ENCODE measurements at places on chromosomes 12 and 14.

- DNase-seq: no peak
Measured at GRCh38 chr12:92191061-92191460, 45.4 kb upstream of the BTG1 start.

DNA sequence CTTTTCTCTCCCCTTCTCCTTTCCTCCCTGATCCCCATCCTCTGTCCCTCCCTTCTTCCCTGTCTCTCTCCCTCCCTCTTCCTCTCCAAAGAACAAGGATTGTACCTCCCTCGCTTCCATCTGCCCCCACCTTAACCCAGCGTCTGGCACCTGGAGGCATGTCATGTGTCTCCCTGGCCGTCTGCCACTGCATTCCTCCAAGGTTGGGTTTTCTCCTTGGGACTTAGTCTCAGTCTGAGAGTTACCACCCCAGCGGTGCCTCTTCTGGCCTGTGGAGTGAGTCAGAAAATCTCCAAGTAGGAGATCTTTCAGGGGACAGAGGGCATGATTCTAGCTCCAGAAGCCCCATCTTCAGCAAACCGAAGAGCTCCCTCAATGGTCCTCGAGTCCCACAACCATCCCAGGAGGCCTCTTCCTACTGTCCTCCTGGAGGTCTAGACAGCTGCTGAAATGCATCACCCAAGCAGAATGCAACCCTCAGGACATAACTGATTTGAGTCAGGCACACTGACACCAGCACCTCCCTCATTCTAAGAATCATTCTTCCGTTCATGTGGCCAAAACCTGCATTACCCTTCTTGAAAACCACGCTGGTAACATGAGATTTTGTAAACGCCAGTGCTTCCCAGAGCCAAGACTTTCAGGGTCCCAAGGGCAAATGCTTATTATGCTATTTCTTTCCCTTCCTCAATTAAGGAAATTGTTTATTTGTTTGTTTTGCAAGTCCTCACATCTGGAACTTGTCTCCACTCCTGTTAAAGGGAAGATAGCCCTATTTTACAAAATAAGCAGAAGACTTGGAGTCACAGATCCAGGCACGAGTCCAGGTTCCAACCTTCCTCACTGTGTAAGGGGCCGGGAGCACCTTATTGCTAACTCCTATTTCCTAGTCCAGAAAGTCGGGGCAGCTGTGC, 463.2 kb downstream of the BCL11B start:
- DNase-seq: no peak

DNA sequence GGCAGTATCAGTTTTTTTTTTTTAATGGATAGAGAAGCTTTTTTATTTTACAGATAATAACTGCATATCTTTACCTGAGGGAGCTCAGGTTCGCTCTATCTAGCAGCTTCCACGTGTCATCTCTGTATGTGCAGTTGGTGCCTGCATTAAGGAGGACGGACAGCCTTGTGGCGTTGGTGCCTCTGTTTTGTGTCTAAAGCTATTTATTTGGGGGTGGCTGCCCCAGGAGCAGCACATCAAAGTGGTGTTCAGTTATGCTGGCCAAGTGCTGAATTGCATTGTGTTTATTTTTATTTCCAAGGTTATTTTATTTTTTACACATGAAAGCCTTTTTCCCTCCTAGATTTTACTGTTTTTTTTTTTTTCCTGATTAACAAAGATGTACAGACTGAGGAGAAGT, 59.7 kb downstream of the RASSF3 start:
- no peak for DNase-seq

DNA sequence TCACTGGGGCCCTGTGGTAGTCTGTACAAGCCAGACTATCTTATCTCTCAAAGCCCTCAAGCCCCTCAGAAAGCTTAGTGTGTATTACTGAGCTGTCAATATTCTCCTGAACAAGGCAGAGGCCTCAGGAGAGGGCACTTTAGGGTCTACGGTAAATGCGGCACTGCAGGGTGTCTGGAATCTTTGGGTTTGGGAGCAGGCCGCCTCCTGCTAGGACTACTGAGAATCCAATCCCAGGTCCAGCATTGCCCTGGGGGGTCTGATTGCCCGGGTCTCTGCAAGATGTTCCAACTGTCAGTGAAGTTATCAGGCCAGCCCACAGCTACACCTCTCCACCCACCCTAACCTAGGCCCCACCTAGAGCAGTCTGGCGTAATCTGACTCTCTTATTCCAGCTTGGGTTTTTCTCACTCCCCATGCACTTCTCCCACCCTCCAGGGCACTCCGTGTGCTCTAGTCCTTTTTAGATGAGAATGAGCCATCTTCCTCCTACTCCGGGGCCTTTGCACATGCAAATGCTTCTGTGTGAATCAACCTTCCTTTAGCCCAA, 4.3 kb upstream of the ZFP36L1 start:
- no peak for DNase-seq

- no peak for DNase-seq
Measured at GRCh38 chr12:3138941-3139511, 61.8 kb downstream of the TSPAN9 start.

DNA sequence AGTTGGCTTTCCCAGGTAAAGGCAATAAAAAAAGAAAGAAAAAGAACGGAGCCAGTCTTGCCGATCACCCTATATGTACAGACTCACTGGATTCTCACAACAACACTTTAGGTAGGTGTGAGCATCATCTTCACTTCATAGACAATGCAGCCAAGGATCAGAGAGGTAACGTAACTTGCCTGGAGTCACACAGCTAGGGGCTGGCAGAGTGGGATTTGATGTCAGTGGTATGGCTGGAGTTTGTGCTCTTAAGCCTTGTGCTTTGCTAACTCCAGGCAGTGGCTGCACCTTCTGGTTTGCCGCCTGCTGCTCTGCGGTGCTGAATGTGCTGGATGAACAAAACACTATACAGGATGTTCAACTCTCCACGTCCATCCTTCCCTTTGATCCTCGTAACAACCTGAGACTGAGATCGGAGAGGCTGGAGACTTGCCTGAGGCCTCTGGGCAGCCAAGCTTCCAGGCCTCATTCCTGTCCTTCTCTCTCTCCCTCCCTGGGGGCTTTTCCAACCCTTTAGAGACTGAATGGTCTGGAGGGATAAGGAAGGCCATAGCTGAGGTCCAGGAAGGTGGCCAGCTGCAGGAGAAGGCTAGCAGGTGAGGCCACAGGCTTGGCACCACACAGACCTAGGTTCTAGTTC, 8.1 kb downstream of the ISM2 start:
- DNase-seq: no peak

DNA sequence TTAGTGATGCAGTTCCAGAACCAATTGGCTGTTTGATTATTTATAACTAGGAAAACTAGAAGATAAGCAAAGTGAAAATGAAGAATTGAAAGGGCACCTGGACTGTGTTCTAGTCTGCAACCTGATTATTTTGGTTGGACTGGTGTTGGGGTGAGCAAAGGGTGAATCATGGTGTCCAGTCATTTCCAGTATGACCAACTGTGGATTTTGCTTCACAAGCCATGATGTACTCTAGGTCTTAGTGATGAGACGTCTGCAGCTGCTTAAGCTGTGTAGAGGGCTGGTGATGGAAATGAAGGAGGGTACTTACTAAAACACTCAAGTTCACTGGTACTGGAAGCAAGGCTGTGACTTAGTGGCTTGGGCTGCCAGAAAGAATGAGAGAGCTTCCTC, 193.2 kb upstream of the FRMD6 start:
- no peak for DNase-seq

GRCh38 chr12:112172556-112173324, 47.4 kb downstream of the TRAFD1 start:
- no peak for DNase-seq

DNA sequence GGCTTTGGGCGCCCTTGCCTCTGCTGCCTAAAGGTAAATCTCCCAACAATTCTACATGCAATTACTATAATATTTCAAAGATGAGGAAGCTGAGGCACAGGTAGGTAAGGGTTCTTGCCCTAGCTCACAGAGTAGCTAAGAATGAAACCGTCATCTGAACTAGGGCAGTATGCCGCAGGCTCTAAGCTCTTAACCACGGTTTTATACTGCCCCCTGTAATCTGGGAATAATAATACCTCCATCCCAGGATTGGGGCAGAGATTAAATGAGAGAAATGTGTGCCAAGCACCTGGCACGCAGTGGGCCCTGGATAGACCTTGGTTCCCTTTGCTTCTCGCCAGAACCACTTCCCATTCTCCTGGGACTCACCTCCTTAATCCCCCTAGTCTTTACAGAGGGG, 1.5 kb upstream of the HRK start:
- DNase-seq: no peak

DNA sequence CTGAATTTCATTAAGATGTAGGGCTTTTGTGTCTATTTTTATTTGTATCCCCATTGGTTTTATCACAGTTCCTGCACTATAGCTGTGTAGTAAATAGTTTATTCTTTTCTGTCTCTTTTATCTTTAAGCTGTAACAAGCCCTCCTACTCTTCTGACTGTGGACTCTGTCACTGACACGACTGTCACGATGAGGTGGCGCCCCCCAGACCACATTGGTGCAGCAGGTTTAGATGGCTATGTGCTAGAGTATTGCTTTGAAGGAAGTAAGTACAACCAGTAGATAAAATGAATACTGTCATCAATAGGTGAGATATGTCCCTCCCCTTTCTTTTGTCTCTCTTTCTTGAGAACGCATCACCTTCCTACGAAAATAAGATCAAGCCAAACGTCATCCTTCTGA, 34.1 kb upstream of the CHPT1 start:
- no peak for DNase-seq

DNA sequence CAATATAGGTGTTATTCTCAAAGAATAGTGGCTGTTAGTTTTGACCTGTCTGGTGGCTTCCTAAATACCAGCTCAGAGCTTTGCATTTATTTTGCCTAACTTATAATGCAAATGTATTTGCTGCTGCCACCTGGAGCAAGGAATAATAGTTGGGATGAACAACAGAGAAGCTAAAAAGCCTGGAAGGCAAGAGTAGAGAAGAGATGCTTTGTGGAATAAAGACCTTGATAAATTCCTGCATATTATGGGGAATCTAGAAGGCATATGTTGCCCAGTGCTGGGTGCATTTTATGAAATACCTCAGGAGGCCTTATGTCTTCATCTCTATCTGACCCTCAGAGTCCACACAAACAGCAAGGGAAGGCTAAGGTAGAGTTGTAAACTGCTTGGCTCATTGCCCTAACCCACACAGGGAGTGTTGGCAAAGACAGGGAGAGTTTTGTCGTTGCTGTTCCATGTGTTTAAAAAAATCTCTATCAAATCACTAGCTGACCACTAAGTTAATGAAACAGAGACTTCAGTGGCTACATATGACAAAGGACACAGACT, 53.7 kb upstream of the SCAF11 start:
- DNase-seq: no peak

GRCh38 chr14:50489851-50490250, 42.5 kb downstream of the MAP4K5 start:
- no peak for DNase-seq

DNA sequence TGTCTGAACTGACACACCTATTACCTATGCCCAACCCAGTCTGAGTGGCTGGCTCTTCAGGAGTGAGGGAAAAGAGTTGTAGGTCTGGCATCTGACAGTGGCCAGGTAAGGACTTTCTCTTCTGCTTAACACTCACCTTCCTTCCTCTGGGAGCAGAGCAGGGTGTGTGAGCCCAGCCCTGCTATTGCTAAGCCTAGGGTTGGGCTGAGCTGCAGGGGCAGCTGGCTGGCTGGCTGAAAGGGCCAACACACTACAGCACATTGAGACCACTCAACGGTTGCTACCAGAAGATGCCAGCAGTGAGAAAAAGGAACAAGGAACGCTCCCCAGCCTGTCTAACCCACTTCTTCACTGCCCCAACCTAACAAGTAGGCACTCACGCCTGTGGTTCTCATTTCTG, 201.2 kb downstream of the DPF3 start:
- DNase-seq: no peak

DNA sequence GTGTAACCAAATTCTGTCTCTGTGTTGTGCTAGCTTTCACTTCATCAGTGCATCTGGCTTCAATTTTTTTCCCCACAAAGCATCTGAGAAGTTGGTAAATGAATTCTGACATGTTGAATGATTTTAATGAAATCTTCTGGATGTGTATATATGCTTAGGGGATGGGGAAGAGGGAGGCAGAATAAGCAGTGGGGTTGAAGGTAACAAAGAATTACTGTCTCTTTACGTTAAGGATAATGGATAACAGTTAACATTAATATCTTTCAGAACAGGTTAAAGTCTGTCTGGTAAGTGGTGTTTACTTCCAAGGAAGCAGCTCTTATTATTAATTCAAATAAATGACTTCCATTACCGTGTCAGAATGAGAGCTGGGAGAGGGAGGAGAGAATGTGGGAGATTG, 261.7 kb downstream of the ERC1 start:
- no peak for DNase-seq

DNA sequence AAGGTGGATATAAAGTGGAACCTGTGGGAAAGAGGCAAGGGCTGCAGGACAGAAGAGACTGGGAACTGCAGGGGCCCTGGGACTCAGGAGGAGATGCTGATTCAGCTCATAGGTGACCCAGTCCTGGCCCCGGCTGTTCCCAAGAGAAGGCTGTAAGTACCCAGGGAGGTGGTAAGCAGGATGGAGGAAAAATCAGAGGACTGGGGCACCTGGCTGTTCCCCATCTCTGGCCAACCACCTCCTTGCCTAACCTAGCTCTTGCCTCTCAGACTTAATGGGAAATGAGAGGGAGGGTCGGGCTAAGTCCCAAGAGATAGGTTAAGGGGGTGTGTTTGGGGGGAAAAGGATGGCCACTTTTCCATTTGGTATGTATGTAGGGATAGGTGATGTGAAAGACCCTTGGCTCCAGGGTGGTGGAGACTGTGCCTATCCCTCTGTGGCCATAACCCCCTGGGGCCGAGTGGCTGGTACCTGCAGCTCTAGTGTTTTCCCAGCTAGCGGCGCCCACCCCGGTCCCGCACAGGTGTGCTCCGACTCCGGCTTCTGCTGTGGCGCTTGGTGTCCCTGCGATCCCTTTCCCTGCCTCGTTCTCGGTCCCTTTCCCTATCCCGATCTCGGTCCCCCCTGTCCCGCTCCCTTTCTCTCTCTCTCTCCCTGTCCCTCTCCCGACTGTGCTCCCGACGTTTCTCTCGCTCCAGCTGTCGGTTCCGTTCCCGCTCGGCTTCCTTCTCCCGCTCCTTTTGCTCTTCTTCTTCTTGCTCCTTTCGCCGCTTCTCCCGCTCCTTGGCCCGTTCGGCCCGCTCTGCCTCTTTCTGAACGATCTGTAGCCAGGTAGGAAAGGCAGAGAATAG, 1.6 kb upstream of the CDH24 start:
- DNase-seq: no peak

DNA sequence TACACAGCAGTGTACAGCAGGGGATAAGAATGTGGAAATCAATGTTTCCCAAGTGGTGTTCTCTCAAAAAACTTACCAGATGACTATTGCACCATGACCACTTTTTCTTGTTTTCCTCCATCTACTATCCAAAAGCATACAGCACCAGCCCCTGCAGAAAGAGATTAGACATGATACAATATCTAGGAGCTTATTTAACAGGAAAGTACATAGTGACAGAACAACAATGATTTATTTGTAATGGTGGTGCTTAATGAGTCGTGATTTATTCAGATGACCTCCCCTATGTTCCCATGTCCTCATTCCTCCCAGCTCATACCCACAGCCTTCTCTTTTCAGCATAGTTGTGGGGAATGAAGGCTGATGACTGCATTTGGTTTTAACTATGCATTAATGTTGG, 413.6 kb downstream of the BTG1 start:
- DNase-seq: no peak

GRCh38 chr14:31578266-31578665, 17.1 kb downstream of the NUBPL start:
- DNase-seq: no peak

Data from stimulated activated naive CD8-positive, alpha-beta T cell treated with anti-CD3 and anti-CD28 coated beads, Interleukin-15, amount 100 ng/mL, for 72 hours (primary cell).